Right ventricle myocardium inferior (tissue), 1 donor: ENCODE measurements at places on chromosomes 16 and 17. TPM values are rescaled to one million over a fixed set of nuclear protein-coding genes. Genes with fewer than 3 reads are reported as not detected.

Gene PRSS27
- total RNA-seq = 0.30 TPM

Gene UMOD
- total RNA-seq = not detected

DNA sequence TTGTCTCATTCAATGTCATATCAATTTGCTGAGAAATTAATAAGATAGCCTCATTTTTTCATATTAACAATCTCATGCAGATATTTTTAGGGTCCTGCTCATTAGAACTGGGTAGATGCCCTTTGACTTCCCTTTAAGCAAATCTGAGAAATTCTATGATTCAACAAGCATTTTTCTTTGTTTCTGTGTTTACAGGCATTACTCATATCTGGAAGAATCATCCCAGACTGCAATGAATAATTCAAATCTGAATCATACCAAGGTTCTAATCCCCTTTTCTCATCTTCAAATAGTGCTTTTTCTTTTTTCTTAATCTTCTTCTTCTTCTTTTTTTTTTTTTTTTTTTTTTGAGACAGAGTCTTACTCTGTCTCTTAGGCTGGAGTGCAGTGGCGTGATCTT is 69.2 kb upstream of the KIFC3 start:
- DNase-seq = no peak

- DNase-seq = no peak
Observed at GRCh38 chr17:57468932-57469775, 212.8 kb downstream of the MSI2 start.

DNA sequence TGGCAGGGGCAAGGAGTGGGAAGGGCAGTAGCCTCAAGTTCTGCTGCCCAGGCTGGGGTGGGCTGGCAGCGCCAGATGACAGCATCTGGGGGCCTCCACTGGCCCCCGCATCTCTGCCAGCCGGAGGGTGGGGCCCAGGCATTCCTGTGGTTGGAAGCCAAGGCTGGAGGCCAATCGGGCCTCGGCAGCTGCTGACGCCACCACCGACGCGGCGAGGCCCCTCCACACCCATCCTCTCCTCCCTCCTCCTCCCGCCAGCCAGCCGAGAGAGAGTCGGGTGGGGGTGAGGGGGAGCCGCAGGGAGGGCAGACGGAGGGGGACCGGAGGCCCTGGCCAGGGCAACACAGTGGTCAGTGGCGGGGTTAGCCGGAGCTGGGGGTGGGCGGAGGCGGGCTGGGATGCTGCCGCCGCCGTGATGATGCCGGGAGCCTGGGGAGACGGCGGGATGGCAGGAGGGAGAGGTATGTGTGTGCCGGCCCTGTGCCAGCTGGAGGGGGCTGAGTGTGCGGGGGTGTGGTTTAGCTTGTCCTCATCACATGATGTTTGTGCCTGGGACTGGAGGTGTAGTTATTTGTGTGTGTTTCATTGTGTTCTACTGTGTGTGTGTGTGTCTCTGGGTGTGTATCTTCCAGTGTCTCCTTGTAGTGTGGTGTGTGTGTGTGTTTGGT is 36.6 kb downstream of the ARHGAP23 start:
- peak; percentile 91 for DNase-seq
